Stimulated activated CD8-positive, alpha-beta memory T cell treated with anti-CD3 and anti-CD28 coated beads, Interleukin-7, amount 100 ng/mL, for 24 hours (primary cell): ENCODE measurements at places on chromosomes 4 and X.

- DNase-seq, result no peak
Measured at GRCh38 chr4:8736090-8736825, 135.4 kb downstream of the HMX1 start.

DNA sequence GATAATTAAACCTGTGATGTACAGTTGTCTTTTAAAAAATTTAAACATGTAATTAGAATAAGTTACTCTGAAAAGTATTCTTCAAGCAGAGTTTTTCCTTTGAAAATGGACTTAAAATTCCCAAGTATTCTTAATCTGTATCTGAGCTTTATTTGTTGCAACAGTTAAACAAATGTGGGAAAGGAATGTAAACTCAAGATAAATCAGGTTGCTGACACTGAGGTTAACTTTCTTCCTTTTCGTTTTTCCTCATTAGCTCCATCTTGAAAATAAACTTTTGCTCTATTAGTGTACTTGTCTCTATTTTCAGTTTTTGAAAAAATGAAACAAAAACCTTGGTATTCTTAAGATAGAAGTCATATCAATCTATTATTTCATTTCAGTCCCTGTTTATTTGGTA is 144.5 kb upstream of the BMPR1B start:
- no peak for DNase-seq

- DNase-seq, result no peak
Measured at GRCh38 chrX:1248331-1249061, 20.1 kb upstream of the CSF2RA start.

DNA sequence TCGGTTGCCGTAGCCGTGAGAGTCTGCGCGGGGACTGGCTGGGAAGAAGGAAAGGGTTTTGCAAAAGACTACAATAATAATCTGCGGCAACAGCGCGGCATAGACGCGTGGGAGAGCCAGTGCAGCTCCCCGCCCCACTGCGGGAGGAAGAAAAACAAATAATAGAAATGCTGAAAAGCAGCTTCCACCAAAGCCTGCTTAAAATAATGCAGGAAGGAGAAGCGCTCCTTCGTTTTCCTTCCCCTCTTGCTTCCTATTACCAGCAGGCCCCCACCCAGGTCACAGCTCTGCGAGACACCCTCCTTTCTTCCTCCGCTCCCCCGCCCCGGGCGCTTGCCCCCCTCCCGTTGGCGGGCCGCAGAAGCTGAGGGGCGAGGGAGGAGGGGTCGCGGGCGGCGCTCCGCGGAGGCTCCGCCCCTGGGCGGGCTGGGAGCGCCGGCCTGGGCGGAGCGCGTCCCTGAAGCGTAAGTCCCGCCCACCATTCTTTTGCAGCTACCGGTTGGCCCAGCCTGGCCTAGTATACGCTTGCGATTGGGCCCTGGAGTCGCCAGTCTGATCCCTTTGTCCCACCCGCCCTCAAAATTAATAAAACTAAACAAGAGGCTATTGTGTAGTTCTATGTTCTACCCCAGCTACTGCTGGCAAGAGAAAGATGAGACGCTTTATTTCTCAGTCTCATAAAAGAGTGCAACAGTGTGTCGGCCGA is 636 bp upstream of the AMOT start:
- DNase-seq, result peak; percentile 36

DNA sequence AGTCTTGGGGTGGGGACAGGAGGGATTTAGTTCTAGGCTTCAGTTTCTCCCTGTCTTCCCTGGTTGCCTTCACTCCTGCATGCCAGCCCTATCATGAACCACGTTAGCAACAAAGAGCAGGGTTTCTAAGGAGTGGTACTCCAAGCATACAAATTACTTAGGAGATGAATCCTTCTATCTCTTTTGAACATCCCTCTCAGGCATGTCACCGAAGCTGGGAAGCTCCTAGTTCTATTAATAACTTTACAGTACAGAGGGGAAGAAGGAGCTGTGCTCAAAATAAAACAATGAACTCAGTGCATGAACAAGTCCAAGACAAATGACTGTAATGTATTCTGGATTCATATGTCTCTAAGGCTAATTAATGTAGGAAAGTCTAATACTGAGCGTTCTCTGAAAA is 450.6 kb upstream of the RASGEF1B start:
- DNase-seq, result no peak

- DNase-seq, result no peak
Measured at GRCh38 chrX:124010157-124010556, 48.7 kb downstream of the STAG2 start.

DNA sequence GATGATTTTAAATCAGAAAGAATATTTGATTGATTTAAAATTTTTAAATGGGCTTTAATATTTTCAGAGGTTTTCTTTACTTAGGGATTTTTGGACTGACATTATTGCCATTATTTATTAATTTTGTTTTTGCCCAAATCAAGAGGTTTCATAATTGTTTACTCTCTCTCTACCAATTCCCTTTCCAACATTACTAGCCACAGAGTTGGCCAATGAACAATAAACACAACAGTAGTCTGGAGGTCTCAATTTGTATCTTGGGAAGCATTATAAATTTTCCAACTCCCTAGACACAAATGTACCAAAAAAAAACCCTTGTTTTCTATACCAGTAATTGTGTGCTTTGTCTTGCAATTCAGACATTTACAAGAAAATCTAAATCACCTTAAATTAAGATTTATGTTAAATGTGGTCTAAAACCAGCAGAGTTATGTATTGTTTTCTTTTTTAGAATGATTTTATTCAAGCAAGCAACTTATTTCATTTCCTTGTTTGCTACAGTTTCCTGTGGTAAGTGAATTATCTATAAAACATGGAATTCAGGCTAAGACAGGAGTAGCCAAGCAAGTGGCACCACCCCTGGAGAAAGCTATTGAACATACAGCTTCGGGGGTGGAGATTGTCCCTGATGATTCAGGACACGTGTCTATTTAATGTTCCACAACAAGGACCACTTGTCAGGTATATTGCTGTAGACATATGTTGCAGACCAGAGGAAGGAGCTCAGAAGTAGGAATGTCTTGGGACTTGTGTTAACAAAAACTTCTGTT is 622 bp downstream of the KLKB1 start:
- DNase-seq, result no peak

- no peak for DNase-seq
Measured at GRCh38 chr4:105619188-105619931, 66.9 kb downstream of the ARHGEF38 start.

DNA sequence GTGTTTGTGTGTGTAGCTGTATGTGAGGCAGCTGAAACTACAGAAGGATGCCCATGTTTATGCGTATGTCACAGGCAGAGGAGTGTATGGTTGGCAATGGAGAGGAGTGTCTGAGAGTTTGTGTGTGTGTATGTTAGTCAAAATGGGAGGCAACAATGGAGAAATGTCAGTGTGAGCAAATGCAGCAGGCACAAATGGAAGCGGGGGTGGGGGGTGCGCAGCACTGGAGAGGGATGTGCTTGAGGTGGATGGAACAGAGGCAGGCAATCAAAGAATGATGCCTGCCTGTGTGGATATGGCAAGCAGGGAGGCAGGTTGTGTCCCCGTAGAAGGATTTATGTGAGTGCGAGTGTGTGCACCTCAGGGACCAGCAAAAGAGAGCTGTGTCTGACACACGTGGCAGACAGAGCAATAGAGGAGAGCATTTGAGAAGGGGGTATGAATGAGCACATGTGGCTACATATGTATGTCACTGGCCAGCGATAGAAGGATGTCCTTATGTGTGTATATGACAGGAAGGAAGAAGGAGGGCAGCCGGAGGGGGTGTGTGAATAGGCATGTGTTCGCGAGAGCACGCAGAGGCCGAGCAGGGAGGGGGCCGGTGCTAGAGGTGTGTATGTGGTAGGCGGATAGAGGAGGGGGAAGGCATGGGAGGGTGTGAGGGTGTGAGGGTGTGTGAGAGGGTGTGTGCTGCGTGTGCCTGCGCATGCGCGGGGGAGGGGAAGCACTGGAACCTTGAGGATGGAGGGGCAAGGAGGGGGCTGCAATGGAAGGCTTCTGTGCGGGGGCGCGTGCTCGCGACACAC is 1.1 kb downstream of the PJA1 start:
- peak; percentile 4 for DNase-seq

DNA sequence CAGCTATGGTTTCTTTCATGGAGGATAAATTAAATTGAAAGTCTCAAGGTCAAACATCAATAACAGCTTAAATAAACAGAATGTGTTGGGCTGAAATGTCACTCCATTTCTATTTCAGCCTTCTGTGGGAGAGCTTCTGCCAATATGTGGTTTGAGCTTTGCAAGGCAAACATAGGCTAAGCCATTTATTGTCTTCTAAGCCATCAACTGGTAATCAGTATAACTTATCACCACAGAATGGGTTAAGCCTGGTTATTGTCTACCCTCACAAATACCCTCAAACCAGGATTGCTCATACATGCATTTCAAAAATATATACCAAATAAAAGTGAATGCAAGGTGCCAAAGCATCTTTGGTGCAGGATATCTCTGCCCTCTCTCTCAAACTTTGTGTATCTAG is 52.7 kb downstream of the GABRB1 start:
- DNase-seq, result no peak

GRCh38 chr4:157803845-157804521 is 368.8 kb downstream of the GASK1B start:
- DNase-seq, result no peak

DNA sequence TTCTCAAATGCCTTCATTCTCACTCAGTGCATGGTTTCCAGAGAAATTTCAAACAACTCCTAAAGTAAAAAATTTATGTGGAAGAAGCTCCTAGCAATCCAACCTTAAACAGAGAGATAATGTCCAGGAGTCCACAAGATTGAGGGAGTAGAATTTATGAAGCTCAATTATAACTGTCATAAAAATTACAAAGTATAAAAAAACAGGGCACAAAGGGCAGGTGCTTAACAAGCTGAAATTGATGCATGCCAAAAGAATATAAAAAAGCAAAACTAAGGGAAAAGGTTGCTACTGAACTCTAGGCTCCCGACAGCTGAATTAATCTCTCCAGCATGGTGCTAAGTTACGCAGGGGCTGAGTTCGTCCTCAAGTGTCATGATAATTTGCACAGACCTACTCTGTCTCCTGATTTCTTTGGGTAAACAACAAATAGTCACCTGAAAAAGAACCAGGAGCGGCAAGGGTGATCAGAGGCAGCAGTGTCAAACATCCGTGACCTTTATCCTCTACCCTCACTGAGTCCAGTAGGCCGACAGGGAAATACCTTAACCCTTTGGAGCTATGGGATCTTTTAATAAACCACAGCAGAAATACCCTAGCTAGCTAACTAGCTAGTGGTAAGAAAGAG is 47.2 kb upstream of the RELL1 start:
- no peak for DNase-seq

- DNase-seq, result no peak
Measured at GRCh38 chrX:11757719-11758399, at the start of gene MSL3. Gene MSL3, plus strand, starts transcription at chrX:11758237. Its CDS starts 27 bp downstream, at chrX:11758264.
